Vagina (tissue), 2 donors: ENCODE measurements at places on chromosomes 13 and 19.

- H3K27me3 ChIP-seq: no peaks in the 10 kb centered on the region
- H3K4me1 ChIP-seq: no peaks in the 10 kb centered on the region
- no peak overlapping the region for H3K4me3 ChIP-seq
- no peak overlapping the region for H3K27ac ChIP-seq
Observed at GRCh38 chr19:14661372-14661924, 13.2 kb downstream of the ADGRE3 start.

GRCh38 chr19:51417107-51417809, at the start of gene SIGLEC10:
Gene SIGLEC10, minus strand, starts transcription at chr19:51417642. Its CDS starts 61 bp downstream, at chr19:51417581.
- no peak for DNase-seq
- H3K27ac ChIP-seq: no peak within 1 kb of the TSS
- no peaks in the 10 kb centered on the region for H3K36me3 ChIP-seq
- H3K4me1 ChIP-seq: no peaks in the 10 kb centered on the region
- no peak within 1 kb of the TSS for H3K4me3 ChIP-seq
- H3K27me3 ChIP-seq: peaks cover 3% of the 10 kb centered on the region

DNA sequence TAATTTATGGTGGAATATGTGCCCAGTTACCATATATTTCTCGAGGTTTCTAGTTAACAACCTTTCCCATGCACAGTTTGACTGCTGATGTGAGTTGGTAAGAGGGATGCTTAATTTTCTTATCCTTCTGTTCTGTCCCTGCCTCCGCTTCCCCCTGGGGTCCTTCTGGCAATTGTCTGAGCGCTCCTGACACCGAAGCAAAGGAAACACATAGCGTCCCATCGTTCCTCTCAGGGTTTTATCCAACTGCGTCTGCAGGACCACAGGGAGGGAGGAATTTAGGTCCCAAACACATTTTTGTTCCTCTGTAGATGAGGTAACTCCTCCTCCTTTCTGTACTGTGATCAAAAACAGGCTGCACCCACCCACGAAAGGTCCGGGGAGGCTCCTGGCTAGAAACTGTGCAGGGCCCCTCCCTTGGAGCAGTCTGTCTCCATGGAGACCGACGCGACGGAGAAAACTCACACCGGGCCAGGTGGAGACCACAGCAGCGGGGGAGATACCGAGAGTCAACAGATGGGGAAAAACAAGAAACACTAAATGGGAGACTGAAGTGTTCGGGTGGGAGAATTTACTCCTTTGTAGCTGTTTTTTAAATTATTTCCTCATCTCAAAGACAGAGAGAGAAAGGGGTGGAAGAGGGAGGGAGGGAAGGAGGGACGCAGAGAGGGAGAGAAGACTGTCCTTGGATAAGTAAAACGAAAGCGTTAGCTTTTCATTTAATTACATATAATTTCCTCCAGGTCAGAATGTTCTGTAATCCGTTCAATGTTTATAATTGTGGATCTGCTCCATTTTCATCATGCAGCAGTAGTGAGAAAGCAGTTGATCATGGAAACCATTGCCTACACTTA, 191.8 kb upstream of the NBEA start:
- no peaks in the 10 kb centered on the region for H3K27me3 ChIP-seq
- no peak for DNase-seq
- H3K27ac ChIP-seq: peak overlapping the region; percentile 0
- H3K4me3 ChIP-seq: peak overlapping the region; percentile 33

DNA sequence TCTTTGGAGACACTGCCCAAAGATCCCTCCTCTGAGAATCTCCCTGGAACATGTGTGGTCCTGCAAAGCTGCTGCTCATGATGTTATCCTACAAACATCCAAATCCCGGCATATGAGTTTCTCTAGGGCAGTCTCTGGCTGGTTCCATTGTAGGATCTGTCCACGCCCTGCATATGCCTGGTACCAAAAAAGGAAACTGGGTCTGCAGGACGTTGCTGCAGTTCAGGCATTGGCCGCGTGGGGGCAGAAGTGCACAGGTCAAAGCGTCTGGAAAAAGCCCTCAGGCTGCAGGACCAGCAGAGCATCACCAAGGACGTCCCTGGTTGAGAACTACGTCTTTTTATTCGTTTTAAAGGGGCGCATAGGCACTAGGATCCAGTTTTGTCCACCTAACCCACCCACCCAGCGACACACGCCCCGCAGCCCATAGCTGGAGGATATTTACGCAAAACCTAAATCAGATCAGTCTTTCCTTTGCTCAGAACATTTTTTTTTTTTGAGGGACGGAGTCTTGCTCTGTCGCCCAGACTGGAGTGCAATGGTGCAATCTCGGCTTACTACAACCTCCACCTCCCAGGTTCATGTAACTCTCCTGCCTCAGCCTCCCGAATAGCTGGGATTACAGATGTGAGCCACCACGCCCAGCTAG, 12.9 kb upstream of the ZNF564 start:
- H3K4me3 ChIP-seq: no peak overlapping the region
- no peak for DNase-seq
- H3K4me1 ChIP-seq: peaks cover 9% of the 10 kb centered on the region
- H3K36me3 ChIP-seq: no peaks in the 10 kb centered on the region
- H3K27ac ChIP-seq: no peak overlapping the region

DNA sequence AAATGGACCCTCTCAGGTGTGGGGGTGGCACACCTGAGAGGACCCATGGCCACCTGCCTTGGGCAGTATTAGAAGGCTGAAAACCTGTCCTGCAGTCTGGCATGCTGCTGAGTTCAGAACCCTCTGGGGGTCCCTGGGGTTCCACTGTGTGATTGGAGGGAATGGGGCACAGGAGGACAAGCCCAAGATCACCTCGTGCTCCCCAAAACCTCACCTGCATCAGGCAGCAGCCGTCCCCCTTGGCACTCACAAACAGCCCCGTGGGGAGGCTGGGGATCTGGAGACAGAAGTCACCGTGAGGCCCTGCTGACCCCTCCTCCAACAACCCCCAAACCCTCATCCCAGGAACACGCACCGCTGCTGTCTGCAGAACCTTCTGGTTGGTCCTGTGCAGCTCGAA, 14.5 kb downstream of the F2RL3 start:
- no peaks in the 10 kb centered on the region for H3K36me3 ChIP-seq
- DNase-seq: no peak
- H3K27me3 ChIP-seq: no peaks in the 10 kb centered on the region
- H3K4me1 ChIP-seq: no peaks in the 10 kb centered on the region
- H3K27ac ChIP-seq: no peak overlapping the region

- H3K27ac ChIP-seq: no peak overlapping the region
- H3K36me3 ChIP-seq: no peaks in the 10 kb centered on the region
- no peaks in the 10 kb centered on the region for H3K27me3 ChIP-seq
- no peak for DNase-seq
Observed at GRCh38 chr13:39910833-39911232, 255.4 kb downstream of the COG6 start.

- H3K4me1 ChIP-seq: no peaks in the 10 kb centered on the region
- no peaks in the 10 kb centered on the region for H3K27me3 ChIP-seq
Observed at GRCh38 chr13:35630551-35631275, 154.2 kb upstream of the MAB21L1 start.

GRCh38 chr13:75873494-75873893, 237.4 kb downstream of the LMO7 start:
- H3K4me3 ChIP-seq: no peak overlapping the region
- no peak for DNase-seq
- no peaks in the 10 kb centered on the region for H3K27me3 ChIP-seq
- H3K36me3 ChIP-seq: no peaks in the 10 kb centered on the region

- H3K36me3 ChIP-seq: no peaks in the 10 kb centered on the region
- DNase-seq: no peak
- H3K4me3 ChIP-seq: peak within 1 kb of the TSS; percentile 96
- peaks cover 33% of the 10 kb centered on the region for H3K4me1 ChIP-seq
- no peak within 1 kb of the TSS for H3K27ac ChIP-seq
Observed at GRCh38 chr19:45863840-45864628, at the start of gene FOXA3. Gene FOXA3, plus strand, starts transcription at chr19:45864326. Its CDS starts 131 bp downstream, at chr19:45864457.

DNA sequence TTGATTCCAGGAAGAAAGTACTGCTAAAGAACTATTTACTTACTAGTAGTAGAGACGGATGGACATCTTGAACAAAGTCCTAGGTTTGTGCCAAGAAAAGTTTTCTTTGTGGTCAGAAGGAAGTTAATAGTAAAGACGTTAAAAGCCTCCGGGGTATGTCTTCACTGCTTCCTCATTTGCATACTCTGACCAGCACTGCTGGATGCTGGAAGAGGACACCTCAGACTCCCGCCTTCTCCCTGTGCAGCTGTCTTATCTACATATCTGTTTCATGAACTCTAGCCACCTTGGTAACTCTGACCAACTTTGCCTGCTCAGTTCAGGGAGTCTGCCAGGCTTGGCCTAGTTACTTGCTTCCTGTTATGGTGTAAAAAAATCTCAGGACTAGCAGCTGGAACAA, 1109.1 kb upstream of the MIR17HG start:
- no peaks in the 10 kb centered on the region for H3K4me1 ChIP-seq
- H3K27ac ChIP-seq: no peak overlapping the region
- H3K36me3 ChIP-seq: no peaks in the 10 kb centered on the region
- no peak overlapping the region for H3K4me3 ChIP-seq
- no peaks in the 10 kb centered on the region for H3K27me3 ChIP-seq
- no peak for DNase-seq

- H3K4me1 ChIP-seq: peaks cover 43% of the 10 kb centered on the region
- DNase-seq: no peak
- H3K4me3 ChIP-seq: no peak overlapping the region
Observed at GRCh38 chr13:29925457-29926097, 75.2 kb upstream of the UBL3 start.

- H3K4me1 ChIP-seq: no peaks in the 10 kb centered on the region
- no peak for DNase-seq
- H3K27me3 ChIP-seq: no peaks in the 10 kb centered on the region
- H3K36me3 ChIP-seq: no peaks in the 10 kb centered on the region
Observed at GRCh38 chr13:67821606-67822005, 591.5 kb upstream of the PCDH9 start.

DNA sequence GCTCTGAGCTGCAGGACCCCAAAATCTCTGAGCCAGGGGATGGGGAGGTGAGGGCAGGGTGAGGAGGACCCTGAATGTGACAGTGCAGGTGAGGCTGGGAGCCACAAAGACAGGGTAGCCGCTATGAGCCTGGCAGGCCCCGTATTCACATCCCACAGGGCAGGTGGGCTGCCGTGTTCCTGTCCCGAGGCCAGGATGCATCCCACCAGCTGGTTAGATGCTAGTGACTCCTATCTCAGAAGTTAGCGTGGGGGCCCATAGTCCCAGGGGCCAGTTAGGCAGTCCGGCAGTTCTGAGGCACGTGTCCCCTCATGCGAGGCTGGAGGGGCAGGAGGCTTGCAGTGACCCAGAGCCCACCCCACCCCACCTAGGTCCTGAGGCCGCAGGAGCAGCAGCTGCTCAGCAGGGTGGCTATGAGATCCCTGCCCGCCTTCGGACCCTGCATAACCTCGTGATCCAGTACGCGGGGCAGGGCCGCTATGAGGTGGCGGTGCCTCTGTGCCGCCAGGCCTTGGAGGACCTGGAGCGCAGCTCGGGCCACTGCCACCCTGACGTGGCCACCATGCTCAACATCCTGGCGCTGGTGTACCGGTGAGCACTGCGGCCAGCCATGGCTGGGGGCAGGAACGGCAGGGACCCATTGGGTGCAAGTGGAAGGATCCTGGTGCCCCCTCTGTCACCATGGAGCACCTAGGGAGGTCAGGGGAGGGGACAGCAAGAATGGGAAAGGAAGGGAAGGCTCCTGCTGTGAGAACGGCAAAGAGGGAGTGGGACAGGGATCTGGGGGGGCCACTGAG, 7.2 kb downstream of the KLC3 start:
- H3K4me3 ChIP-seq: no peak overlapping the region
- H3K4me1 ChIP-seq: peaks cover 7% of the 10 kb centered on the region
- no peaks in the 10 kb centered on the region for H3K27me3 ChIP-seq
- no peak overlapping the region for H3K27ac ChIP-seq
- no peaks in the 10 kb centered on the region for H3K36me3 ChIP-seq

DNA sequence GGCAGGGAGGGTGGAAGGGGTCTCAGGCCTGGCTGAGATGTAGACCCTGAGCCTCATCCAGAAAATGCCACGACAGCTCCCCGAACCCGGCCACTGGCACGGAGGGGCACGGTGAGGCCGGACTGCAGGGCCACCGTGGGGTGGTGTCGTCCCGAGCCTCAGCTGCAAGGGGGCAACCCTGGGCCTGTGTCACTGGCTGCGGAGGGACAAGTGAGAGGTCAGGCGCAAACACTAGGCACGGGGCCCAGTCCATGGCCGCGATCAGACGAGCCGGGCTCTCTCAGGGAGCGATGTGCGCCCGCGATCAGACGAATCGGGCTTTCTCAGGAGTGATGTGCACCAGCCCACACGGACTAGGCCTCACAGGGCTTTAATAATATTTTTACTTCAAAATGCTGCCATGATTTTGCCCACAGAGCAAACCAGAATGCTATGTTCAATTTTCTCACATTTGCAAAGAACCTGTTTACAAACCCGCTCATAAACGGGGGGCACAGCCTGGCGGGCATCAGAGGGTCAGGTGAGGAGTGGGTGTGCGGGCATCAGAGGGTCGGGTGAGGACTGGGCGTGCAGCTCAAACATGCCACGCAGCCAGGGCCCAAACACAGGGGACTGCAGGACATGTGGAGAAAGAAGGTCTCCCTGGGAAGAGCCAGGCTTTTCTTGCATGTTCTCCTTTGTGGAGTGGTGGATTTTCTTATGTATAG, 42.6 kb upstream of the C13orf46 start:
- H3K4me1 ChIP-seq: peaks cover 7% of the 10 kb centered on the region

- no peaks in the 10 kb centered on the region for H3K27me3 ChIP-seq
- no peak overlapping the region for H3K27ac ChIP-seq
- no peak overlapping the region for H3K4me3 ChIP-seq
- no peaks in the 10 kb centered on the region for H3K36me3 ChIP-seq
- peaks cover 12% of the 10 kb centered on the region for H3K4me1 ChIP-seq
Observed at GRCh38 chr19:16036941-16037340, 39.4 kb upstream of the TPM4 start.

GRCh38 chr19:43950834-43951645, at the start of gene ZNF221:
Gene ZNF221, plus strand, starts transcription at chr19:43951228. Its CDS starts 11,499 bp downstream, at chr19:43962727.
- peak within 1 kb of the TSS; percentile 65 for H3K4me3 ChIP-seq
- H3K27me3 ChIP-seq: no peaks in the 10 kb centered on the region

- no peaks in the 10 kb centered on the region for H3K36me3 ChIP-seq
- H3K27me3 ChIP-seq: no peaks in the 10 kb centered on the region
- peak overlapping the region; percentile 53 for H3K27ac ChIP-seq
- DNase-seq: no peak
- no peak overlapping the region for H3K4me3 ChIP-seq
Observed at GRCh38 chr19:41223431-41224234, 4.6 kb downstream of the AXL start.

DNA sequence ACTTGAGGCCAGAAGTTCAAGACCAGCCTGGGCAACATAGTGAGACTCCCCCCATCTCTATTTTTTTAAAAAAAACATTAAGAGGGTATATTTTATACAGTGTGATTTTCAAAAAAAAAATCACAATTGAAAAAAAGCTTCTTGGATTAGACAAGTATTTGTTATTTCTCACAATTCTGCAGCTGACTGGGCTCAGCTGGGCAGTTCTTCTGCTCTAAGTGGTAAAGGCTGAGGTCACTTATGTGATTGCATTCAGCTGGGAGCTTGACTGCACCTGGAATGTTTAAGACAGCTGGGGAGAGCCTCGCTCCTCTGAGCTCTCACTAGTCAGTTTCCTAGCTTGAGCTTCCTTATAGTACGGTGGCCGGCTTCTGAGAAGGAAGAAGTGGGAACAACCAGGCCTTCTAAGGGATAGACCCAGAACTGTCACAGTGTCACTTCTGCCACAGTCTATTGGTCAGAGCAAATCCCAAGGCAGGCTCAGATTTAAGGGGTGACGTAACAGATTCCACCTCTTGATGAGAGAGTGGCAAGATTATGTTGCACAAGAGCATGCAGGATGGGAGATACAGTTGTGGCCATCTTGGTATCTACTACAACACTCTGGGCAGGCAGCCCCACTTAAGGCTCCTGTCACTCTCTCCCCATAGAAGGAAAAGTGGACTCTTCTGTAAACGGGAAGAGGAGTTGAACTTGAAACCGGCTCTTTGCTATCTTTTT, 19.7 kb upstream of the IRGC start:
- H3K4me3 ChIP-seq: no peak overlapping the region
- DNase-seq: no peak
- no peaks in the 10 kb centered on the region for H3K27me3 ChIP-seq
- no peak overlapping the region for H3K27ac ChIP-seq
- peaks cover 19% of the 10 kb centered on the region for H3K4me1 ChIP-seq
